ENCODE measurements at places on chromosomes 2 and 18.
A peak's percentile ranks its signal among the peaks of the same experiment; 100 is the strongest.

GRCh38 chr2:63668466-63668865 lies 79.7 kb downstream of the MDH1 start:
- no peak for DNase-seq

GRCh38 chr2:65116645-65117044 lies 13.3 kb downstream of the RAB1A start:
- DNase-seq = no peak

DNA sequence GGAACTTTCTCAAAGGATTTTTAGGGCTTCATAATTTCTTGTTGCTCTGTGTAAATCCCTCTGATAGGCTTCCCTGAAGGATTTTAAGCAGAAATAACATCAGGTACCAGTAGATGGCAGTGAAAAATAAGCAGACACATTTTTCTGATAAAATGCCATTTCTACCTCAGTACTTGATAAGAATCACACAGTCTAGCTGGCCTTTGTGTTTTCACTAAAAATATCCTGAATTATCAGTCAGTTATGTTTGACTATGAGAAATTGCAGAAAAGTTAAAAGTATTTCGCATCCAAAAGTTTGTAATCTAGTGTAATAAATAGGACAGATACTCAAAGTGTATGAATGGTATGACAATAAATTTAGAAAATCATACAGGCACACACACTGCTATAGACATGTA lies 68.7 kb downstream of the DNAJC10 start:
- DNase-seq = no peak

DNA sequence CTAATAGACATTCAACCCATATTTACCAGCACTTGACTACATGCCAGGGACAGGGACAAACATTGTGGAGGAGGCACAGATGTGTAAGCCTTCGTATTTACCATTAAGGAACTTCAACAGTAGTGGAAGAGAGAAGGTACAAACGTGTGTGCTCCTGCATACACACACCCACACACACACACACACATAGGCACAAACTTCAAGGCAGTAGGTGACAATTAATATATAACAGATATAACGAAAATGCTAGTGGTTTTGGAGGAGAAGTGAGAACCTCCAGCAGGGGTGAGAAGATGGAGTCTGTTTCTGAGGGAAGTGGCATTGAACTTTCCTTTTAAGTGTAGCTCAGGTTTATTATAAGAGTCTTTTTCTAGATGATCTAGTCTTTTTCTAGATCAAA lies 231.1 kb downstream of the SETBP1 start:
- no peak for DNase-seq

DNA sequence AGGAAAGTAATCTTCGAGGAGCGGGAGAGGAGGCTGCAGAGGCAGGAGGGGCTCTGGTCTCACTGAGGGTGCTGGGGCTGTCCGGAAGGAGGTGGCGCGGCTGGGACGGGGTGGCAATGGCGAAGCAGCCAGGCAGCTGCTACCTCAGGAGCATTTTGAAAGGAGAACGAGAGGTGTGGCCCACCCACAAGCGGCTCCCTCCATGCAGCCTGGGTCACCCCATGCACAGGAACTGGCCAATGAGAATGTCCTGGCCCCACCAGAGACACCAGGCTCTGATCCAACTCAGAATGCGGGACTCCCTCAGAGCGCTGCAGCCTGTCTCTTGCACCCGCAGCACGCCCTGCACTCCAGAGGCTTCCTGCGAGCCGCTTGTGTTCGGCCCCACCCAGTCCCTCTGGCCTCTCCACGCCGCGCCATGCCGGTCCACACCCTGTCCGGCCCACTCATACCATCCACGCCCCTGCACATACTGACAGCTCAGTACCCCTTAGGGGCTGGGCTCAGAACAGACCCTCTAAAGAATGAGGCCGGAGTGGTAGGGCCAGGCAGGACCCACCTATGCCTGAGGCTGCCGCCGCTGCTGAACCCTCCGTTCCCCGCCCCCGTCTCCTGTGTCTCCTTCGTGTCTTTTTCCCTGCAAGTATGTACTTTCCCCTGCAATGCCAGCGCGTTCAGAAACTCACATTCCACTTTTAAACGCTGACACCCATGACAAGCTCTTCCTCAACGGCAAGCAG lies 6.4 kb upstream of the BOK start:
- no peak for DNase-seq

DNA sequence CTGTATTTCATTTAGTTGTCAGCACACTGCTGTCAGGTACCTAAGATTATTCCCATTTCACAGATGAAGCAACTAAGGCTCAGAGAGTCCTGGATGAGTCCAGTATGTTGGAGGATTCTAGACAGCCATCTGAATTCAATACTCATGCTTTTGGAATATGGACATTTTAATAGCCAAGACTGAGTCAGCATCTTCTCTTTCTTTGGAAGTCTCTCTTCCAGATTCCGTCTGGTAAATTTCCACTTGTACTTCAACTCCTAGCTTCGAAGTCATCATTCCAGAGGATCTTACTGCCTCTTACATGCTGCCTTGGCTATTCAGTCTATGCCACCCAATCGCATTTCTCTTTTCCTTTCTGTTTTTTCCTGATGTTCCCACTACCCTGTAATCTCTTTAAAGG lies 40.6 kb downstream of the INSIG2 start:
- DNase-seq = no peak

DNA sequence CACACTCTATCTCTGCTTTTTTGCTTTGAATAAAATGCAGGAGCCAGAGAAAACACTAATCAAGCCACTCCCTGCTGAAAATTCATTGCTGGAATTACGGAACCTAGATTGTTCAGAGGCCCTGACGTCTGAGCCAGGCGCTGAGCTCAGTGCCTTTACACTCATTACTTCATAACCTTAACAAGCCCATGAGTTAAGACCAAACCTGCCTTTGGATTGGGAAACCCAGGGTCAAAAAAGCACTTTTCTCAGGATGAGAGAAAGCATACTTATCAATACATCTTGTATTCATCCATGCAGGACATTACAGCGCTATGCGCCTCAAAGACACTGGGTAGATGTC lies 762 bp downstream of the INO80C start:
- DNase-seq = peak; percentile 47

DNA sequence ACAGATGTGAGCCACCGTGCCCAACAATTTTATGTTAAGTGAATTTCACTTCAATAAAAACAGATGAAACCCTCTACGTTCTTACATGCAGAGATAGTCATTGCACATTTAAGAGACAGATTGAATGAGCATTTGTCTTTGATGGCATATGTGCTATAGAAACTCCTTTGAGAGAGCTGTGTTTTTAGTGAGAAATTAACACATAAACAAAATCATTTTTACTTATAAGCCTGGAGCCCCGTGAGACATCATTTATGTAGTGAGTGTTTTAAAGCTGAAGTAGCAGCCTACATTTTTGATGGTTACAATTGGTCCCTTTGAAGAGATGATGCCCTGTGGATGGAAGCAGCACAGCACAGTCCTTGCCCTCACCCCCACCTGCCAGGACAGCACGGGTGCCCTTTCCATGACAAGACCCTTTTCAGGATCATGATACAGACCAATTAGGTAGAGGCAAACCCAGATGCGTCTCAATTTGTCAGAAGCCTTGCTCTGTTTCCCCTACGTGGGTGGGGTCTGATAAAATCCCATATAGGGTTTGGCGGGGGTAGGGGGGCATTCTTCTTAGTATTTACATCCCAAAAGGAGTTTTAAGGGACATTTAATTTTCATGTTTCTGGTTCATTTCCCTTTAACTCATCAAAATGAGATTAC lies 237.1 kb downstream of the BCL2 start:
- DNase-seq = no peak

DNA sequence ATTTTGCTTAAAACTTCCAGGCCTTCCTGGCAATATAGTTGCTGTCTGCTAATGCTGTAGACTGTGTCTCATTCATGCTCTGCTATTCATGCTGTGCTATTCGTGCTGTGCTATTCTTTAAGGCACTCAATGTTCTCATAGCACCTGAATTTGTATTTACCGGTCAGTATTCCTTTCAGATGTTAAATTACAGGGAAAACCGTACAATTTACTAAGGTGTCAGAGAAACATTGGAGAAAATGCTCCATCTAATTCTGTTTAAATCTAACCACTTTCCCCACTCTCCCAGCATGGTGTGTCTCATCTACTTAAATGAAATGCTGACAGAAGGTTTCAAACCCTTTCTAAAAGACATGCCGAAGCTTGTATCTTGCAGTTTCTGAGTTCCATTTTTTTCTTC lies 25.0 kb downstream of the FAM171B start:
- DNase-seq = no peak

- DNase-seq = no peak
These were observed 702.4 kb downstream of the CPS1 start for GRCh38 chr2:211258646-211259335.

- no peak for DNase-seq
These were observed 39.1 kb downstream of the ROCK2 start for GRCh38 chr2:11305338-11305737.

- DNase-seq = no peak
These were observed 182.2 kb upstream of the CDH2 start for GRCh38 chr18:28359176-28359575.

DNA sequence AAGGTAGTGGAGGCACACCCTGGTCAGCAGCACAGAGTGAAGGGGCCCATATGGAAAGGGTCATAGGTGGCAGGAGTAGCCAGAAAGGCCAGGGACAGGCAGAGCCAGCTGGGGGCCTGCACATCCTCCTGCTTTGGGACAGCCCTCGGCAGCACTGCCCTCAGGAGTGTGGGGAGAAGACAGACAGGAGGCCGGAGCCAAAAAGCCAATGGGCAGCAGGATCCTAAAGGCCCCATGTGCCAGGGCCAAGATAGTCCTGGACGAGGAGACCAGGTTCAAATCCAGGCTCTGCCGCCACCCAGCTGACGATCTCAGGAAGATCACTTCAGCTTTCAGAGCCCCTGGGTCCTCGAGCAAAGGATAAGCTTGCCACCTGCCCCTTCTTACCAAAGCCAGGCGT lies 220.1 kb downstream of the TMEM163 start:
- DNase-seq = no peak

DNA sequence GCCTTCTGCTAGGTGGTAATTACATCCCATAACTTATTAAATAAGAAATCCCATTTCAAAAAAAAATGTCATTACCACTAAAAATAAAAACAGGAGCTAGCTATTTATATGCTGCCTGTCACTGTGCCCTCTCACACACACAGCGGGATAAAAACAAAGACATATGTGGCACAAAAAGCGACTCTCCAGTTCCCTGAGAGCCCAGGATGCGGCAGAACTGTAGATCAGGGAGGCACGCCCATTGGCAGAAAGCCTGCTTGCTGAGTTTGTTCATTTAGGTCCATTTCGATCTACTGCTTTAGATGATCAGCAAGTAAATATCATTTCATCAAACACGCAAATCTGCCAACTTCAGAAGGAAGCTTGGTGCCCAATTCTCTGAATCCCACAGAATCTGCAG lies 124.4 kb downstream of the TMEM163 start:
- no peak for DNase-seq

- DNase-seq = no peak
These were observed 52.3 kb downstream of the TDRD15 start for GRCh38 chr2:21175895-21176646.

DNA sequence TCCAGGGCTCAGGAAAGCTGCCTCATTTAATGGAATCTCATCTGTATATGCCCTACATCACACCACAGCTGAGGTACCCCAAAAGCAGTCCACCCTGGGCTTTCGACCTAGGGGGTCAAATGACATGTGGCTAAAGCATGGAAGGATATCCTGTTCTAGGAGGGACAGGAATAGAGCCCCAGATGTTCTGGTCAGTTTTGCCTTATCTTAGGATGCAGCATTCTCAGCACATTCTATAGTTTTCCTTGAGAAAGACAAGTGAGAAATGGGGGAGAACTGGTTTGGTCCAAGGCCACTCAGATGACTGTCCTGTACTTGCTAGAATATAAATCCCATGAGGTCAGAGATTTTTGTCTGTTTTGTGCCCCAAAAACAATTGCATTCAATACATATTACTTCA lies 688.0 kb upstream of the ZEB2 start:
- no peak for DNase-seq

GRCh38 chr2:40213071-40213470 lies 238.8 kb downstream of the SLC8A1 start:
- DNase-seq = no peak

DNA sequence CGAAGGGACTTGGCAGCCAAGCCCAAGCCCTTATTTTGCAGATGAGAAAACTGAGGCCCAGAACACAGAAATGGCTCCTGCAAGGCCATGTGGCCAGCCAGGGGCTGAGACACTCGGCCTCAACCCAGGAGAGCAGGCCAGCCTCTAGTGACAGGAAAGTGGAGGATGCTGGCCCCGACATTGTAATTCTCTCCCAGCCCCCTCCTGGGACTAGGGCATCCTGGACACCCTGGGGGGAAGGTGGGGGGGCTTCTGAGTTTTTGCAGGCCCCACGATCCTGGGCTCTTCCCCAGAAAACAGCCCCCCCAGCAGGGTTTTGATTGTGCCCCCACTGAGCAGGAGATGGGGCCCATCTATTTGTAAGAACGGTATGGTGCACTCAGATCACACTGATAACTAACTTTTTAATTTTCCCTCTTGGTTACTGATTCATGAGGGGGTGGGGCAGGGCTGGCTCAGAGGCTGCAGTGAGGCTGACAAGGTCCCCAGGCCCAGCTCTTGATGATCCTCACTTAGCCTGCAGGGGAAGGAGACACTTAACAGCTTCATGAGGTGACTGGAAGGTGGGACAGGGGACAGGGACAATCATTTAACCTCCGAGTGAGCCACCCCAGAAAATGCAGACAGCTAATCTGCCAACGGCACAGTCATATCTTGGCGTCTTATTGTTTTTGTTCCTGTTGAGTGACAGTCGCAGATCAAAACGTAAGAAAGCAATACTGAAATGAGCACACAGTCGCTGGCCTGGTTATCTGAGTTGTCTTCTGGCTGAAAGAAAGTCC lies 18.9 kb downstream of the SMAD7 start:
- DNase-seq = peak; percentile 25

- no peak for DNase-seq
These were observed 528 bp upstream of the PPP4R3B start for GRCh38 chr2:55618025-55618274.

- no peak for DNase-seq
These were observed 121.3 kb downstream of the CDC42EP3 start for GRCh38 chr2:37550190-37550589.

DNA sequence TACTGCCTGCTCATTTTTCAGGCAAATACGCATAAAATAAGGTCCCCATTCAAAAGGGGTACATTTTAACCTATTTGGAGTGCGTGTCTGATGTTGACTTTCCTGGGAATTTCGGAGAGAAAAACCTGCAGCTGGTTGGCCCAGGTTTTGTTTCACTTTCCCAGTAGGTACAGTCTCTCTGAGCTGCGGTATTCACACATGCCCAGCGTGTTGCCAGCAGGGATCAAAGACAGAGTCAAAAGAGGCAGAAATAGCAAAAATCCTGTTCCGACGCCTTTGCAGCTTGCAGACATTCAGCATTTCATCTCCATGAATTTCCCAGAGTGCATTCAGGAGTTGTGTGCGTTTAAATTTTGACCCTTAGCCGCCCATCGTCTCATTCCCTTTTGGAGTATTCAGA lies 855.4 kb upstream of the CELF4 start:
- DNase-seq = no peak

GRCh38 chr2:60530660-60531281 lies 22.7 kb downstream of the BCL11A start:
- DNase-seq = no peak

- DNase-seq = no peak
These were observed 663.3 kb upstream of the ZNF804A start for GRCh38 chr2:183935005-183935404.
